Naive thymus-derived CD4-positive, alpha-beta T cell (primary cell): ENCODE measurements at places on chromosomes 16 and 17.

DNA sequence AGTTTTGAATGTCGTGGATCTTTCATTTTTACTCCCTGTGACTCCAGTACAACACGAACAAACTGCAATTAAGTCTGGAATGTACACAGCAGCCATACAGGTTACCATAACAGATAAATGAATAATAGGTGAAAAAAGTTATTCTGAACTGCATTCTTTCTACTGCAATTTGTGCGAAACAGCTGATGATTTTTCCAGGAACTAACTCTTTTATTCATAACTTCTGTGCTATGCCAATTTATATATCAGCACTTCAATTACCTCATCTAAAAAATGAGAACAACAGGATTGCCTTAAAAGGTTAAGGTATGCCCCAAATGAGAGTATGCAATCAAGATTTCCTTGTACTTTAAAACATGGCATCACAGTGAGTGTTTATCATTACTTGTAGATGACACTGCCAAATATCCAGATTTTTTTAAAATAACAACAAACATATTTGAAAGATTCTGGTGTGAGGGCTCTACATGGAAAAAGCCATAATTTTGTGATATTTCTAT, 238.9 kb downstream of the CDH8 start:
- DNase-seq, result no peak

DNA sequence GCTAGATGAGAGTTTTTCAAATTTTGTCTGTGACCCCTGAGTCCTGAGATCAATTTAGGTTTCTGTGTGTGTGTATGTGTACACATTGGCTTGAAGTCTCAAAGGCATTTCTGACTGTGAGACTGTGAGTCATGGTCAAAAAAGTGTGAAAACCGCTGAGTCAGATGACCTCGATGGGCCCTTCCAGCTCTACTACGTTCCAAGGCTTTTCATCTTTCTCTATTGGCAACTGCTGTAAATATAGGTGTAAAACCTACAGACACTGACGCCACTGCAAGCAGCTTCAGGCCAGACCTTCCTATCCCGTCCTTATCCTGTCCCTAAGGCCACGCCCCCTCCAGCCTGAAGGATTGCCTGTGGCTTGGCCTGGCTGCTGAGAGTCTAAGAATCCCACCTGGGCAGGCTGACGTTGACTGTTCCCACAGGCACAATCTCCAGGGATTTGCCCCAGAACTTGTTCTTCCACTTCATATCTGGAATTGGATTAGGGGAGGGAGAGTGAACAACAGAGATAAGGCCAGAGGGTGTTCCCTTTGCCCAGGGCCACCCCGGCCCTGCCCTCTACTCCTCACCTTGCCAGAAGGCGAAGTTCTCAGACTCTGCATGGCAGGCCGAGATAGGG, 11.3 kb downstream of the OSBPL7 start:
- DNase-seq, result no peak

DNA sequence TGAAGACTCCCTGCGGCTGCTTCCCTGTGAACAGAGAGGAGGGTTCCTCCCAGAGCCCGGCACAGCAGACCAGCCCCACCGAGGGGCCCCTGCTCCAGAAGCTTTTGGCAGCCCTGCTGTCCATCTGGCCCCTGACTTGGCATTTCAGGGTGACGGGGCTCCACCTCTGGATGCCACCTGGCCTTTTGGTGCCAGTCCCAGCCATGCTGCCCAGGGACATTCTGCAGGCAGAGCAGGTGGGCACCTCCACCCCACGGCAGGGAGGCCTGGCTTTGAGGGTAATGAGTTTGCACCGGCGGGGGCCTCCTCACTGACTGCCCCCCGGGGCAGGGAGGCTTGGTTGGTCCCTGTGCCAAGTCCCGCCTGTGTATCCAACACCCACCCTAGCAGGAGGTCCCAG, 20.3 kb upstream of the ZFPM1 start:
- no peak for DNase-seq

DNA sequence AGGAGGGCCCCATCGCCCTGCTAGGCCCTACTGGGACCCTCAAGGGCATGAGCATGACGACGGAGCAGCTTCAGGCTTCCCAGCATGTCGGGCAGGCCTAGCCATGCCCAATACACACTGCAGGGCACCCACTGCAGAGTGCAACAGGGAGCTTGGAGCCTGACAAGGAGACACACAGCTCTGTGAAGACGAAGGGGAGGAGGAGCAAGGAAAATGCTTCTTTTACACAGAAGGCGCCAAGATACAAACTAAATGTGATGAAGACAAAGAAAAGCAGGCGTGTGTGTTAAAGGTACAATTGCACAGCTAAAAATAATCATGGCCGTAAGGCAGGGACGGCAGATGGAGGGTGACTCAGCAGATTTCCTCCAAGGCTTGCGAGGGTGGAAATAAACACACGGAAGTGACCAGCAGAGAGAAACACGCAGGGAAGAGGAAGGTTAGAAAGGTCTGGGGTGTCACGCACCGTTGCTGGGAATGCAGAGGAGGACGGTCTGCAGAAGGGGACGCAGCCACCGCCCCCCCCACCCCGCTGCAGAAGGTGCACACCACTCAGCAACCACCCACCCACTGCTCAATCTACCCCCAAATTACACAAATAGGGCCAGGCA, 108.5 kb downstream of the ZNF778 start:
- DNase-seq, result no peak

DNA sequence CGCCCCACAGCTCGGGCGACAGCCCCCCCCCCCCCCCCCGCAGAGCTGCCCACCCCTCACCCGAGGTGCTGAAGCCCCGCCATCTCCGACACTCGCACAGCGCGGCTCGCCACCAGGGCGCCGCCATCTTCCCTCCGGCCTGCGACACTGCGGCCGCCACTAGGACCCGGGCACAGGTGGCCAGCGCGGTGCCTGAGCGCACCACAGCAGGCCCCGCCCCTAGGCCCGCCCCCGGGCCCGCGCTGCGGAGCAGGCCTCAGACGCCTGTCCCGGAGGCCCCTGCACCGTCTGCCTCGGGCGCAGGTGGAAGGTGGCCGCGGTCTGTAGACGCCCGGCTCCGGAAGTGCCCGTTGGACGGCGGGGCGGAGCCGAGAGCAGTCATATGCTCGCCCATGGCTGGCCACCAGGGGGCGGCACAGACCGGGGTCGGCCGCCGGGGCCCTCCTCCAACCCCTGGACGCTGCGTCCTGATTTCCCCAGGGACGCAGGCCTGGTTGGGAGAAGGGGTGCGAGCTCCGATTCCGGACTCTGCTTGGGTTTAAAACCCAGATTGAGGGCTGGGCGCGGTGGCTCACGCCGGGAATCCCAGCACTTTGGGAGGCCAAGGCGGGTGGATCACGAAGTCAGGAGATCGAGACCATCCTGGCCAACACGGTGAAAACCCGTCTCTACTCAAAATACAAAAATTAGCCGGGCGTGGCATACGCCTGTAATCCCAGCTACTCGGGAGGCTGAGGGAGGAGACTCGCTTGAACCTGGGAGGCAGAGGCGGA, at the start of gene MRPL38:
Gene MRPL38 (minus strand): TSS at position 136 of the 773 bp plus-strand sequence. CDS start 9 bp downstream, at position 127.
- DNase-seq, result peak; percentile 91

DNA sequence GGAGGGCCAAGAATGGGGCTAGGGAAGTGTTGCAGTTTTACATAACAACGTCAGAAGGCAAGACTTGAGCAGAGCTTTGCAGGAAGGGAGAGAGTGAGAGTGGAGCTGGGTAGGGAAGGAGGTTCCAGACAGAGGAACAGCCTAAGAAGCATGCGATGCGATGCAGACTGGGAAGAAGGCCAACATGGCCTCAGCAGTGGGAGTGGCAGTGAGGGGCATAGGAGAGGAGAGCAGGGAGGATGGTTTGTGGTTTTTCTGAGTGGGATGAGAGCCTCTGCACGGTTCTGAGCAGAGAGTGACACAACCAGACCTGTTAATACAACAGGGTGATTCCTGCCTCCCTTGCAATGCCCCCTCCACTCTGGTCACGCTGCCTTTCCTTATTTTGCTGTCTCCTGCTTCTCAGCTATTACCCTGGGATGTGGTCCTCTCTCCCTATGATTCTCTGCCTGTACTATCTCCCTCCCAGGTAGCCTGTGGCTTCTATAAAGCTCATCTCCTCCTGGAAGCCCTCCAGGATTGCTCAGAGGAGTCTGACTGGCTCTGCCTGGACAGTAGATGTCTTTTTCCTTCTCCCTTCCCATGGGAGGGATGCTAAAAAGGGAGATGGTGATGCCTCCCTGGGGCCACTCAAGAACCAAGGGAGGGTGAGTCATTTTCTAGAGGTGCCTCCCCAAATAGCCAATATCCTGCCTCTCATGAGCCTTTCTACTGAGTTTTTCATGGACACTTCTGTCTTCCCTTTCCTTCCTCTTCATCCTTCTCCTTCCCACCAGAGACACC, 38.7 kb upstream of the NGFR start:
- DNase-seq, result no peak

DNA sequence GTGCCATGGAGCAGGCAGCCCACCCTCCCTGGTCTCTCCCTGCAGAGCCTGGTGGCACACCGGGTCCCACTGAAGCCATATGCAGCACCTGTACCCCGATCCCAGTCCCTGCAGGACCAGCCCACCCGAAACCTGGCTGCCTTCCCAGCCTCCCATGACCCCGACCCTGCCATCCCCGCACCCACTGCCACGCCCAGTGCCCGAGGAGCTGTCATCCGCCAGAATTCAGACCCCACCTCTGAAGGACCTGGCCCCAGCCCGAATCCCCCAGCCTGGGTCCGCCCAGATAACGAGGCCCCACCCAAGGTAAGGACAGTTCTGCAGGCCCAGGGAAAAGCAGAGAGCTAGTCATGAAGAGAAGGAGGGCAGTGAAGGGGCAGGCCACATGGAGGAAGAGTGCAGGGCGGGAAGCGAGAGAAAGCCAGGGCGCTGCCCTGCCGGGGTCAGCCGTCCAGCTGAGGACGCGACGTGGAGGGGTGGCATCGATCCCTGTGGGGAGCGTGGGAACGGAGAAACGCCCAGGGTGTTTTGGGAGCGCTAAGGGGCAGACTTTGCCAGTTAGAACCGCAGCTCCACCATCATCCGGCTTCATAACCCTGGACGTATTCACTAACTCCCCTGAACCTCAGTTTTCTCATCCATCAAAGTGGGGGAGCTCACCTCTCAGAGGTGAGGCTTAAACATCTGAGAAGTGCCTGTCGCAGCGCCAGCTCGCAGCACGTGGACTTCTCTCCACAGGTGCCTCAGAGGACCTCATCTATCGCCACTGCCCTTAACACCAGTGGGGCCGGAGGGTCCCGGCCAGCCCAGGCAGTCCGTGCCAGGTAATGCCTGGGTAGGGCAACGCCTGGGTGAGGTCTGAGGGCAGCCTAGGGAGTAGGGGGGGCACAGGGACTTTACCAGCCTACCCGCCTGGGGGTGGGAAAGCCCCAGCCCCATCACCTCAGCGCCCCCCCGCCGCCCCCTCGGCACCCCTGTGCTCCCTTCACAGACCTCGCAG, 7.6 kb upstream of the C17orf107 start:
- no peak for DNase-seq

DNA sequence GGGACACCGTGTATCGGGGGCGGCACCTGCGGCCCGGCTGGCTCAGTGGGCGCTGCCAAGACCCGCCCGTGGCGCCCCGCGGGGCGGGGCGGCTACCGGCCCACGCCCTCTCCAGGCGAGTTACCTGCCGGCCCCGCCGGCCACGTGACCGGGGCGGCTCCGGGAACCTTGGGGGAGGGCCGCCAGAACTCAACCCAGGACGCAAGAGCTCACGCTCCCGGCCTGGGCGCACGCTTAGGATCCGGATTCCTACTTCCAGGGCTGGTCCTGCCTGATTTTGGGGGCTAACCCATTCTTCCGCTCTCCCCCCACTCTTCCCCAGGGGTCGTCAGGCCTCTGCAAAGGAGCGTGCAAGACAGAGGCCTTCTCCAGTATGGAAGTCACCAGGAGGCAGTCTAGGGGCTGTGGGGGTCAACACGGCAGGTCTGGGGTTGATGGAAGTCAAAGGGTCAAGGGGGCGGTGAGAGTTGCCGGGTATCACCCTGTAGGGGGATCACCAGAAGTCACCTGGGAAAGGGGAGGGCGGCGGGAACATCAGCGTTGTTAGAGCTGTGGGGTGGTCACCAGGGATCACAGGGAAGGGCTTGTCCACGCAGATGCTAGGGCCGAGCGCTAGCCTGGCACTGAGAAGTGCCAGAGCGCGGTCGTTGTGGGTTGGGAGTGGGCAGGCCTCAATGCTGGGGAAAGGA, 354 bp upstream of the ESRP2 start:
- DNase-seq, result peak; percentile 31

DNA sequence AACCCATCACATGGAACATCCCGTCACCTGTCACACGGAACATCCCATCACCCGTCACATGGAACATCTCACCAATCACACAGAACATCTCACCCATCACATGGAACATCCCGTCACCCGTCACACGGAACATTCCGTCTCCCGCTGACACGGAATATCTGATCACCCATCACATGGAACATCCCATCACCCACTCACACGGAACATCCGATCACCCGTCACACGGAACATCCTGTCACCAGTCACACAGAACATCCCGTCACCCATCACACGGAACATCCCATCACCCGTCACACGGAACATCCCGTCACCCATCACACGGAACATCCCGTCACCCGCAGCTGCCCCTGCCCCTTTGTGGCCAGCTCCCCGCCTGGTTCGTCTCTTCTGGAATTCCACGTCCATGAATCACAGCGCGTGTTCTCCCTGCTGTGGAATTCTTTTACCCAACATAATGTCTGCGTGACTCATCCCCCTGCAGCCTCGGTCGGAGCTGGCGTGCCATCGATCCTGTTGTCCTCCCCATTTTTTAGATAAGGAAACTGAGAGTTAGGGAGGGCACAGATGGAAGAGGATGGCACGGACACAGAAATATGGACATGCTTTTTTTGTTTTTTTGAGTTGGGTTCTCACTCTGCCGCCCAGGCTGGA, 5.6 kb downstream of the CPNE7 start:
- DNase-seq, result no peak

DNA sequence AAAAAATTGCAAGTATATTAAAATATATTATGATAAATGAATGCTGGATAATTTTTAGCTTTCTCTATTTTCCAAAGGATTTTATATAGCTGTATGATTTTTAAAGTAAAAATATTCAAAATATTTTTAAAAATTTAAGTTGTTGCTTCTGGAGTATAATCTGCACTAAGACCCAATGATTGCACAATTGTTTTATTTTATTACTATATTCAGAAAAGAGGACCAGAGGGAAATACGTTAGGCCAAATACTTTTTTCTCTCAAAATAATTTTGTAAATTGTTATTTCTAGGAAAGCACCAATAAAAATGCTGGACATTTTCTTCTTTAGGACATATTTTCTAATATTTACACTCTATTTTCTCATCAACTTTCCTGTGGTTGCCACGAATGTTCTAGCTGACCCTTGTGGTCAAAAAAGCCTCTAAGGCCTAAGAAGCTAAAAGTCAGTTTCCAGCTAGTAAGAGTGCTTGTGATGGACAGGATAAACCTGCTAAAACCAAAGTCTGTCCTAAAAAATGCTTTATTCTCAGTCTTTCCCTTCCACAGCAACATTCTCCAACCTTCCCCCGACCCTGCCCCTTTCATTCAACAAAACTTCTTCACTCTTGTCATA, 31.2 kb downstream of the MMD start:
- DNase-seq, result no peak

GRCh38 chr16:50267151-50267631, 840 bp downstream of the ADCY7 start:
- DNase-seq, result no peak

- DNase-seq, result peak; percentile 33
Observed at GRCh38 chr17:64081802-64082799, 47.8 kb downstream of the ERN1 start.

- DNase-seq, result peak; percentile 46
Observed at GRCh38 chr17:79800325-79801155, 3.7 kb upstream of the CBX8 start.
